NCI-H2107 (cell line): ENCODE measurements at places on chromosomes 3 and 15.

DNA sequence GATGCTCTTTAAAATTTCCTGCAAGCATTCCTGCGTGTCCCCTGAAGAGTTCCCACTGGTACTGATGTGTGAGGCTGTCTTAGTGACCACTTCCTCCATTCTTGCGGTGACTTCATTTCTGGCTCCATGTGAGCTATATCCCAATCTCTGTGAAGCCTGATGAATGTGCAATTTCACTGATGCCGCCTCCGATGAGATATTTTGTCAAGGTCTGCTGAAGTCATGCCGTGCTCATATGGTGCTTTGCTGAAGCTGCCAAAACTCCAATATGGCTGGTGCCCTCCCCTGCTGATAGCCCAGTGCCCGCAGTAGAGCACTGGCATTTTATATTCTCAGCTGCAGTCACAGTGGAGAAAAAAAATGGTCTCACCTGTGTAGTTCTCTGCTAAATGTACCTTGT, 271.5 kb downstream of the EFHB start:
- DNase-seq, result no peak

DNA sequence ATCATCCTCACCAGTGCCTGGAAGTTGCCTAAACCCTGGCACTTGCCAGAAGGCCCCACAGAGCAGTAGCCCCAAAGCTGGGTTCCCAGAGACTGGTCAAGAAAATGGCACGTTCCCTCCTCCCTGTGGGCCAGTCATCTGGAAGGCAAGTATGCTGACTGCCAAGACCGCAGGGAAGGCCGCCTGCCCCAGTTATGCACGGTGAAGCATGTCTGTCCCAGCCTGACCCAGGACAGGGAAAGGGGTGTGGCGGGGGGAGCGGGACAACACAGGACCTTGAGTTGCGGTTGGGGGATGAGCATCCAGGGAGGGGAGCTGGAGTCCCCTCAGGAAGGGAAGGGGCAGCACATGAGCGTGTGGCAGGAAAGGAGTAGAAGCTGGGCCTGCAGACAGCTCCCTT, 33.0 kb downstream of the RBPMS2 start:
- DNase-seq, result no peak

DNA sequence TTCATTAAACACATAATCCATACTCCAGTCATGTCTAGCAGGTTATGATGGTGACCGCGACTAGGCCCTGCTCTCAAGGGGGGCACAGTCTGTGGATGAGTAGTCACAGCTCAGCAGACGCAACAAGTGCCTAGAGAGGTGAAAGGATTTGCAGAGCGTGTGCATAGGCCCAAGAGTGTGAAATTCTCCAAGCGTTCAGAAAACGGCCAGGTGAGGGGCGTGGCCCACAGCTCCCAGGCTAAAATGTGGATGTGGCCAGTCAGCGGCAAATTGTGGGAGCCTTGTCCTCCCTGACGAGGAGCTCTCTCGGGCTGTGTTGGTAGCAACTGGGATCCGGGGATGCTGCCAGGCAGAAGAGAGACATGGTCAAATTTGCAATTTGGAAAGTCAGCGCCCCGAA, 46.4 kb upstream of the TSEN2 start:
- no peak for DNase-seq

DNA sequence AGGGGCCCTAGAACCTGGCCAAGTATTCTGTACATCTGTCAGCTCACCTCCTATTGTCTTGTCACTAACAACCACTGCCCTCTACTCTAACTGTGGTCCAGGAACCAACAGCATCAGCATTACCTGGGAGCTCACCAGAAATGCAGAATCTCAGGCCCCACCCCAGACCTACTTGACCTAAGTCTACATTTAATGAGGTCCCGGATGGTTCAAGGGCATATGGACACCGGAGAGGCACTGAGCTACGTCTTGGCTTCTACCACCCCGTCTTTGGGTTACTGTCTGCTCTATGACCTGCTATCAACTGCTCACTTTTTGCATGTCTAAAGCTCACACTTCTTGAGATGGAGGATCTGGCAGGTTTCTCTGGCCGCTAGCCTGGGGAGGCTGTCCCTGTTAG, 8.1 kb downstream of the GALNT15 start:
- no peak for DNase-seq

- DNase-seq, result no peak
Observed at GRCh38 chr3:57019057-57019456, 41.4 kb upstream of the SPATA12 start.

DNA sequence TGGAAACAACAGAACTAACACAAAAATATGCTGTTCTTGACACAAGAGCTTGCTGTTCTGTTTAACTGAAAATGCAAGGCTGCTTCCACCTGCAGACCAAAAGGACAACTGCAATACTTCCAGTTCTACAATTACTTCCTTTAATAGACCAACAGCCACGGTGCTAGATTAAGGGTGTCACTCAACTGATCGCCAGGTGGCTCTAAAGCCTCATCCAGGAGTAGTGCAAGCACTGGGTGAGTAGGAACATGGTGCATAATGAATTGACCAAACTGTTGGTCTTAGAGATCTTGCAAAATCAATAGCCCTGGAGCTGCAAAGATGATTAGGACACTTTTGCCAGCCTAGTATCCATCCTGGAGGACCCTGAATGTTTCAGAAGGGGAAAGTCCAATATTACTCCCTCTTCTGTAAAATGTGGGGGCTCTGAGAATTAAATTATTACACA, 3.6 kb upstream of the CLDN16 start:
- DNase-seq, result no peak

GRCh38 chr15:35168464-35168863, 83.4 kb upstream of the NANOGP8 start:
- DNase-seq, result no peak

DNA sequence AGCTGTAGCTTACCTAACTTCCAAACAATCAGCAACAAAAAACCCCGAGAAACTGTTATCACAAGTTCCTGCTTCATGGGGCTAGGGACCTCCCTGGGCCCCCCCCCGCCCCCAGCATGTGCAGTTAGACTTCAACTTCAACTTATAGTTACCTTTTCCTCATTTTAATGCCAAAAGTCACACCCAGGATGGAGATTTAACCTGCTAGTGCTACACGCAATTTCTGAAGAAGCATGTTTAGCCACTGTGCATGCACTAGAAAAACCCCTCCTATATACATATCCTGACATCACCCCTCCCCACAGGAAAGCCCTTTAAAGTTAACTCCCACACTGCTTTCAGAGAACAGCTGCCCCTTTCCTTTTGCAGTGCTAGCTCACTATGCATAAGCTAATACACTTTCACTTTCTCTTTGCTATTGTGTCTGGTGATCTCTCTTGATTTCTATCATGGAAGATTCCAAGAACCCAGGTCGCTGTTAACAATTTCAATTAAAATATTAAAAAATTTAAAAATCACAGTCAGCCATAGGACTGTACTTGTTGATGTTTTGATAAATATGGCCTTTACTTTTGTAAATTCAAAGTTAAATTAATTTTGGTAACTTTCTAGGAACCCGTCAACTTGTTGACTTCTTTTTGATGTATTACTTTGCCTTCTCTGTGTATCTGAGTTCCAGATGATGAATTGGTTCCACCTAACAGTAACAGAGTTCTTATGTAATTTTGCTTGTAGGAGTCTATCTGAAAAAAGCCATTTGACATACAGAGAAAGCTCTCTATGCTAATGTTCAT, 75.2 kb upstream of the ACAD9 start:
- DNase-seq, result peak; percentile 26

DNA sequence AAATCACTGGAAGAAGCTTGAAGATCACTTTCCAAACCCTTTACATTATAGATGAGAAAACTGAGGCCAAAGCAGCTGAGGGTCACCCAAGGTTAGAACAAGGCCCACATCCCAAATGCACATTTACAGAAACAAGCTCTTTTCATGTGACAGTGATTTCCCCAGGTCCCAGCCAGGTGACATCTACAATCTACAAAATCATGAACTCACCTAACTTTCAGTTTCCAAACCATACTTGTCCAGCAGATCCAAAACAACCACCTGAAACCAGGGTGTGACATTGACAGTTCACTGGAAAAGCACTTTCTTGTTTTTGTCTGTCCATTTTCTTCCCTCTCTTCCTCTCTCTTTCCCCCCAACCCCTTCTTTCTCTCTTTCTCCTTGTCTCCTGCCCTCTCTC, 132.2 kb upstream of the PRICKLE2 start:
- DNase-seq, result no peak

GRCh38 chr3:126721246-126721645, 17.2 kb downstream of the CHCHD6 start:
- DNase-seq, result no peak

GRCh38 chr15:99424131-99424571, 141.6 kb upstream of the MEF2A start:
- DNase-seq, result no peak

DNA sequence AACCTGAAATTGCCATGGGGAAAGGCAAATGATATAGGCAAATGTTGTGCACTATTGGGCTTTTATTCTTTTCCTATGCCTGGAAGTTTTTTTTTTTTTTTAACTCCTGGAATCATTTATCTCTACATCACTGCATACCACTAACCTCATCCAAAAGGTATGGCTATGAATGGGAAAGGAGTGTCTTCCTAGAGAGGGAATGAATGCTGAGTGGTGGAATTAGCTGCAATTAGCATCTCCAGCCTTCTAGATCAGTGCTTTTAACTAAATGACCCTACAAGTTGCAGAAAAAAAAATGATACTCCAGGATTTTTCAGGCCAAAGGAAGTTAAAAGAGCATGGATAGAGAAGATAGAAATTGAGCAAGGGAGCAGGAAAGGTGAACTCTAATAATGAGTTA, 429.8 kb upstream of the PDZRN3 start:
- DNase-seq, result no peak

DNA sequence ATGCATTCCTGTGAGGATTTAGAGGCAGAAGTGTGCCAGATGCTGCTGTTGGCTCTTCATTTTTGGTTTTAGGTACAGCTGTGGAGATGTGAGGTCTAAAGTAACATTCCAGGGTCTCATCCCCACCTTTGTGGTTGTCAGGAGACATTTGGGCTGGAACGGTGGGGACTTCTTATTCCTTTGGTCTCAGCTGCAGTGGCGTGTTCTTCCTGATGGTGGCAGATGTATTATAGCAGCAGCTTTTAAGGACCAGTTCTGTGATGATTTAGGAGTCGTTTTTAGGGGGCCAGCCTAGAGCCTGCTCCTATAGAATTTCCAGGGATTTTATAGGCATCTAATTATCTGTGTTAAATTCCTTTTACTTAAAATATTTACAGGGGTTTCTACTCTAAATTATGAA, 221.0 kb upstream of the EOMES start:
- no peak for DNase-seq

DNA sequence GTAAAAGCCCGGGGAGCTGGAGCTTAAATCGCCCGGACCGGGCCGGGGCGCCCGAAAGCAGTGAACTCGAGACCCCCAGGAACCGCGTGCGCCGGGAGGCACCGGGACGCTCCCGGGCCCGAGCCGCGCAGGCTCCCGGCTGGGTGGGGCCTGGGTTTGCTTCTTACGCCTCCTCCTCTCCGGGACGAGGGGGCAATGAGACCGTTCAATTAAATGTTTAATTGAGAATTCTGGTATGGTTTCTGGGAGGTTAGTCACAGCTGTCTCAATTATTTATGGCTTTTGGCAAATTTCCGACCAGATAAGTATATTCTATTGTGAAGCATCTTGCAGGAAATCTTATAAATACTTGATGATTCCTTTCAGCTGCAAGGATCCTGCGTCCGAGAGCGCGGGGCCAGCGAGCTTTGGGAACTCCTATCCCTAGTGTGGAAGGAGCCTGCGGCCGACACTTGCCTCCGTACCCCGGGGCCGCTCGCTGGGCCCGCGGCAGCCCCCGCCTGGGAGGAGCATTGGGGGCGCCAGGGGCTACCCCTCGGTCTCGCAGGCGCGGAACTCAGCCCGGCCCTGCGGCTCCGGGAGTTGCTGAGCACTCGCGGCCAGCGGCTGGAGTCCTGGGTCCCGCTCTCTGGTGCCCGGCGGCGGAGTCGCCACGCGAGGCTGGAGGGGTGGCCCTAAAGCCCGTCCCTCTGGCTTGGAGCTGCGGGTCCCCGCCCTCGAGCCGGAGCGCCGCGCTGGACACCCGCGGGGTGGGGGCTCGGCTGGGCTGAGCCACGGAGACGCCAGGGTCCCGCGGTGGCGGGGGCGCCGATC, 10.3 kb downstream of the ISL2 start:
- no peak for DNase-seq

DNA sequence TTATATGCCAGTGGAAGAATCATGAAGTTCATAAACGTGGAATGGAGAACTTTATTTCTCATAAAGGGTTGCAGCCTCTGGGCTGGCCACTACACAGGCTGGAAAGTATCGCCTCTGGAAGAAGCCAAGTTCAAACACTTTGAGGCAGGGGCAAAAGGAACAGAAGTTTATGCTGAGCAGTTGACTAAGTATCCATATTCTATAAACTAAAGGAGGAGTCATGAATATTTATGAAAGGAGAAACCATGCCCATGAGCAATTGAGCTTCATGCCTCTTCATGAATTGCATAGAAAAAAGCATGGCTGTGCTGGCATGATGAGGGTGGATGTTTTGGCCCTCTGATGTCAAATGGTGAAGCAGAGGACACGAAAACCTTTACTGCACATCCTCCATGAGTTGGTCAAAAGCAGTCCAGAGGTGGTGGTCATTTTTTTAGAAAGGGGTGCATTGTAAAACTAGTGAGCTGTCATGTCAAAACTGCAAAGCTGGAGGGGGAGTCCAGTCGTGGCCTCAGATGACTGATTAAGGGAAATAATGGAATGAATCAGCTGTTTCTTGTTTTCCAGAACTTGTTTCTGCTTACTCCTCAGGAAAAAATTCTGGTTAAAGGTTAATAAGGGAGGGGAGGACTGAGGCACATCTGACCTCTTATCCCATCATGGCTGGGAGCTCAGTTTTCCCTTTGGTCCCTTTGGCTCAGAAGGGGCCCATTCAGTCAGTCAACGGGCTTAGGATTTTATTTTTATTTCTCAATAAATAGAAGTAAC, 276.7 kb downstream of the CHL1 start:
- no peak for DNase-seq

DNA sequence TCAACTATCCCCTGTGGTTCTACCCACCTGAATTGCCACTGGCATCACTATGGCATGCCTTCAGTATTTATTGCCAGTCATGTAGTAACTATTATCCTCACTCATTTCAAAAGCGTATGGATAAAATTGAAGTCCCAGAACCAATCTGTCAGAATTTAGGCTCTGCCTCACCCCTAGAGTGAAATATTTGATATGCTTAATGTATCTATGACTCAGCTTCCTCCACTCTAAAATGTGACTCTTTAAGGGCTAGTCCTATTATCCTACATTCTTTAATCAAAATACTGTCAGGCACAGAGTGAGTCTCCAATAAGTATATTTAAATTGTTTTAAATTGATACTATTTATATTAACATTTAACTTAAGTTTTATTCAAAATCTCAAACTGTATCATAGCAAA, 27.6 kb downstream of the ARPP21 start:
- no peak for DNase-seq

- DNase-seq, result no peak
Observed at GRCh38 chr3:21528291-21528995, 222.6 kb downstream of the ZNF385D start.

DNA sequence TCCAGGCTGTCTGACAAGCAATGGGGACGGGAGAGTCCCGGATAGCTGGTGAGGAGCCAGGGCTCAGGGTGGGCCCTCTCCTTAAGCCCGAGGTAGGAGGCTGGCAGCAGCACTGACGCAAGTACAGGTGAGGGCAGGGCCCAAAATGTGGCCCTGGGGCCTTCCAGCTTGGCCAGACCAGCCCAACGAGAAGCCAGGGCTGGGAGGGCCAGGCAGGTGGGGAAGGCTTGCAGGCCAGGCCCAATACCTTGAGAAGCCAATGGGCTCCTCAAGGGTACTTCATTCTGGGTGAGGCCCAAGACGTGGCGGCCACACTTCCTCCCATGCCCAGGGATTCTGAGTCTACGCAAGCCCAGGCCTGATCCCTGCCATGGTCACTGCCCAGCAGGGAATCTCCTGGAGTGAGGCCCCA, 37.2 kb downstream of the AMOTL2 start:
- no peak for DNase-seq
